ENCODE measurements at places on chromosomes 3 and 15.

GRCh38 chr3:18633002-18633401 lies 207.9 kb upstream of the SATB1 start:
- DNase-seq: no peak

- DNase-seq: peak; percentile 80
Observed at GRCh38 chr3:128095222-128095703, 28.3 kb downstream of the RUVBL1 start.

DNA sequence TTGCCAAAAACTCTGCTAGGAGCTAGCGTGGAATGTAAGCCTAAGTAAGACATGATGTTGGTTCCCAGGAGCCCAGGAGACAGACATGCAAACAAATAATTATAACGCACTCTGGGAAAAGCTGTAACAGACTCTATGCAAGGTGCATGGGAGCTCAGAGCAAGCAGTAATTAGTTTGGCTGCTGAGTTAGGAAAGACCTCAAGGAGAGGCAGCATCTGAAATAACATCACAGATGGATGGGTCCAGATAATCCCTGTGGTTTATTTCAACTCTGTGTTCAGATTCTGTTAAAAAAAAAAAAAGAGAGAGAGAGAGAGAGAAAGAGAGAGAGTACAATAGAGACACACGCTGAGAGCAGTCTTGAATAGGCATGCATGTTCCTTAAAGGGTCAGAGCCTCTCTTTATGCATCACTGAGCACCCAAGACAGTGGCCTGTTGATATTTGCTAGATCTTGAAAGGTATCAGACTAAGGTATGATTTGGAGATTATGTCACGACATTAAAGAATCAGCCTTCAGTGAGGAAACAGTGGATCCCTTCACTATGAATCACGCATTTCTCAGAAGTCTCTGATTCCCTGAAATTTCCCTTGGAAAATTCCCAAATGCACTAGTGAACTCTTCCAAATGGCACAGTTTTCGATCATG lies 124.4 kb upstream of the LIPC start:
- DNase-seq: no peak

DNA sequence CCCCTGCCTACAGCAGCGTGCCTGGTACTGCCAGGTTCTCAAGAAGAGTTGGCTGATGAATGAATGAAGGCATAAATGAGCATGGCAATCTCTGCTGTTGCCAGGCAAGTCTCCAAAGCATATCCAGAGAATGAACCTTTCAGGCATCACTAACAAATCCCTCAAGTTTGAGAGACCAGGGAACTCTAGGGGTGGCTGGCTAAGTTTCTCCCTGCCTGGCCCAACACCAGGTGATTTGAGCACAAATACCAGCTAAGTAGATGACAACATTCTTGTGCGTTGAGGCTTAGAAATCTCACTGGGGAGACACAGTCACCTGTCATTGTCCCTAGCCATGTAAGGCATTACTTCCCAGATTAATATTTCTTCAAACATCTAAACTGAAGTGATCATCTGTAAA lies 81.4 kb upstream of the PTX3 start:
- DNase-seq: no peak

- no peak for DNase-seq
Observed at GRCh38 chr3:28081533-28081947, 159.9 kb upstream of the CMC1 start.

- DNase-seq: no peak
Observed at GRCh38 chr3:31116651-31117050, 222.2 kb upstream of the GADL1 start.

- peak; percentile 82 for DNase-seq
Observed at GRCh38 chr3:78887547-78888011, 880.2 kb downstream of the ROBO1 start.

DNA sequence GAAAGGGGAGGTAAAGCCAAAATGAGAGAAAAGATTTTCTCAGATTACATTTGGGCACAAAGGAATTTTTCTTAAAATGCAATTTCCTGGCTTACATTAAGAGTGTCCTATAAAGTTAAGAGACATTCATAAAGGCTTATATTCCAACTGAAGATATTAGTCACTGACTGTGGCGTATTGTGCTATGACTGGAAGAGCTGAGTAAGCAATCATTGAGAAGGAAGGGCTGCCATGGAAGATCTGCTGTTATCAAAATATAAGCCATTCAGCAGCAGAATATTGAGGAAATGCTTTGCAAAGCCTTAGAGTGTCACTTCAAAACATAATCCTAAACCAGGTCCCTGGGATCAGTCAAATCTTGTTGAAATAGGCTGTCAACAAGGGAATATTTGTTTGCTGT lies 593.9 kb downstream of the TUSC7 start:
- no peak for DNase-seq

DNA sequence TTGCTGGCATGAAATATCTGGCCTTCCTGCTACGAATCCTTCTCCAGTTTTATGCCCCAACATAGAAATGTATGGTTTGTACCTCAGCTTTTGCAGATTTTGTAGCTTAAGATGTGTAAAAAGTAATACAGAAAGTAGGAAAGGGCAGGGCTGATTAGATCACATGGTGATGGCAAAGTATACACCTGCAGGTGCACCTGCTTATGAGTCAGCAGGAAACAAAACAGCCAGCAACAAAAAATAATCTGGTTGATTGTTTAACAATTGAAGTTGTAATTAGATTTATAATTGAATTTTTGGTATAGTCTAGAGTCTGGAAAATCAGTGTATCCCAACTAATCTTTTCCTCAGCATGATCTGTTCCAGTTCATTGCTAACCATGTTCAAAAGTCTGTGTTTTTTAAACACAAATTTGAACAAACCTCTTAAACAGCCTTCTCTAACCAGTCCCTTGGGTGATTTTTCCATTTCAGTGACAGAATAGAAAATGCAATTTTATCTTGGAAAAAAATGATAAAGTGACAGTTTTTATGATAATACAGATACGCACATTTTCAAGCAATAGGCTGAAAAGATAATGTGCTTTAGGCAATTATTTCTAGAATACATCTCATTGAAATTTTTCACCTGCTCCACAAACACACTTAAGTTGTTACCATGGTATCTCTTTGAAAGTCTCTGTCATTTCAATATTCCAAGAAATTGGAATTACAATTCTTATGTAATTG lies 477.4 kb downstream of the NAALADL2 start:
- no peak for DNase-seq

DNA sequence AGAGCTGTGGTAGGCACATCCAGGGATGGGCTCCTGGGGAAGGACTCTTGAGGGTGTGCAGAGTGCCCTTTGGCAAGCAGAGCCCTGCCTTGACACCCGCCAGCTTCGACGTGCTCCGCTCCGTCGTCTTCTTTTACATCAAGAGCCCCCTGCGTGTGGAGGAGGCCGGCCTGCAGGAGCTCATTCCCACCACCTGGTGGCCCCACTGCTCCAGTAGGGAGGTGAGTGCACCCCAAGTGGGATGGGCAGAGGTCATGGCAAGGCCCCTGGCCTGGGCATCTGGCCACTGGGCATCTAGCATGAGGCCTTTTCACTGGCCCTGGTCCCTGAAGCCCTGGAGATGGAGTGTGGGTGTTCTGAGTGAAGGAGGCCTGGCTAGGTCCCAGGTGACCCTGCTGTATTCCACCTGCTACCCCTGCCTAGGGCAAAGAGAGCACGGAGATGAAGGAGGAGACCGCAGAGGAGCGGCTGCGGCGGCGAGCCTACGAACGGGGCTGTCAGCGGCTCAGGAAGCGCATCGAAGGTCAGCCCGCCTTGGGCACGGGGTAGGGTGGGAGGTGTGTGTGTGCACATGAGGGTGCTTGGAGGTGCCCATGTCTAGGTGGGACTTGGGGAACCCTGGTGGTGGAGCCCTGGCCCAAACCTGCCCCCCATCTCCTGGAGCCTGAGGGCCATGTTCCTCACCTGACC lies 12.2 kb downstream of the RNF123 start:
- DNase-seq: no peak

DNA sequence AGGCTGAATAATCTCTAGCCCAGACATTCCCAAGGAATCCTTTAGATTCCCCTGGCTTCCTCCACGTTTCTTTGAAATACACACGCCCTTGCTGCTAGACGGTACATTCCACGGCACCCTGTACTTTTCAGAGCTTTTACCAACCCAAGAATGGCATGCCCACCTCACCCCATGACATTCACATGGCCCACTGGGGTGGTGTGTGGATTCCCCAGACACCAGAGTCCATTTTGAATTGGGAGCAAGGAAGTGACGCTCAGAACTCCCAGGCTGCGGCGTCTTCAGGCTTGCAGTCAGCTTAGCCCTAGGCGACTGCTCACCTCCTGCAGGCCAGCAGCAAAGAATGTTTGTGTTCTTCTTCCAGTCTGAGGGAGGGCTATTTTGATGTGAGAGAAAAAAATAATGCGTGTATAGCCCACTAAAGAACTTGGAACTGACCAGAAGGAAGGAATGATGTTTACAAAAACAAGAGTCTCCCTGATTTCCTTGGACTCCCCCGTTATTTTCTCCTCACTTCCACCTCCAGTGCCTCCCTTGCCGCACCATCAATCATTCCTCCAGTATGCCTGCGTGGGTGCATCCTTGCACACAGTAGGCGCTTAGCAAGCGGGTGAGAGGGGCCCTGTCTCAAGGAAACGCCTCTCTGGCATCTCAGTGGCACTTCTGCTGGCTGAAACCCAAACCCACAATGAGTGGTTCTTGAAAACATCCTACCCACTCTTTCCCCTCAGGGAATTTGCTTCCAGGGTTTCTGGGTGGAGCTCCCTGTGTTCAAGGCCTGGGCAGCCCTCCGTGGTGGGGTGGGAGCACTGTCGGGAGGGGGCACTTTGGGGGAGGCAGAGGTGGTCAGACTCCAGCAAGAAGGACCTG lies 59.9 kb downstream of the SMAD6 start:
- DNase-seq: no peak

DNA sequence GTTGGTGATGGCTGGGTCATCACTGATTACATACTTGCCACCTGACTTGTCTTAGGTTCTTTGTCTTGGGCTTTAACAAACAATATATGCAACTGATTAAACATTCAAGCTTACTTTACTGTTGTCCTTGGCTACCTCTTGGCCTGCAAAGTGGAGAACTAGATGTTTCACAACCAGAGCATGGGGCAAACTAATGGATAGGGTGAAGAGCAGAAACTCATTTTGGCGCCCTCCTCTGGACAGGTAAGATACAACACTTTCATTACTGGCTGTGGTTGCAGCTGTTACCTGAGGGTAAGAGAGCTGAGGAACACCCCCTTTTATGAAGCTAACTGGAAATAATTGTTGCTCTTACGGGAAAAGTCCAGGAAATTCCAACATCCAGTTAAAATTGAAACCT lies 262.1 kb downstream of the NAALADL2 start:
- no peak for DNase-seq

DNA sequence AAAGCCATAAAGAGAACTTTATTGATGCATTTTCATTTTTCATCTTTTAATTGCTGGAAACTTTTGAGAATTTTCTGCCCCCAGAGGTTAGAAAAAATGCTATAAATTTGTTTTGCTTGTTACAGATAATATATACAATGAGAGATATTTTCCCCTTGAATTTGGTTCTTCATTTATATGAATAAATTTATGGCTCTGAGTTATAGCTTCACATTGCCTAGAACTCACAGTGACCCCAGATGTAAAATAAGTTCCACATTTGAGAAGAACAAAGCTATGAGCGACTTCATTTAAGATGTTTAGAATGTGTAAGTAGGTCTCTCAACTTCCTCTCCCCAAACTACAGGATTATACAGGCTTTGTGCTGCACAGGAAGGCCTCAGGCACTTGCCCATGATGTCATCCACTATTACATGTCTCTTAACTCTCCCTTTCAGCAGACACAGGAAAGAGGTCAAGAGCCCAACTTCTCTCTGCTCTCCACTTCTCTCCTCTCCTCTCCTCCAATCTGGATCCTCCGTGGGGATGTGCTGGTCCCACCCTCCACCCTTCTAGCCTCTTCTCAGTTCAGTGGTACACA lies 92.8 kb downstream of the DUT start:
- no peak for DNase-seq

- DNase-seq: no peak
Observed at GRCh38 chr3:66451766-66452165, 49.1 kb downstream of the LRIG1 start.
